ENCODE measurements at places on chromosomes 11 and 22.

DNA sequence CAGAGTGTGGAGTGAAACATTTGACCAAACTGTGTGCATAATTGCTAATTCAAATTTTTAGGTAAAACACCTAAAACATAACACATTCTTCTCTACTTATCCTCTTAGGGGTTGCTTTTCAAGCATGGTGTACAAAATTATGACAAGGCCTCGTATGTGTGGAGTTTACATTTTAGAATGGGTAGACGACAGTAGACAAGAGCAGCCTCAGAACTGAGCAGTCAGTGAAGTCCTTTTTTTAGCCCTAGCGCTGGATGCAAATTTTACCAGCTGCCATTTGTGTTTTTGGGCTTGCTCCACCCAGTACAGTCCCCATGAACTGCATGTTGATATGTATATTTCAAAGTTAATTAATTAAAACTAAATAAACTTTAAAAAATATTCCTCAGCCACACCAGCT, 64.7 kb upstream of the TOP3B start:
- no peaks in the 10 kb centered on the region for H3K36me3 ChIP-seq
- H3K27ac ChIP-seq, result no peak overlapping the region
- H3K4me3 ChIP-seq, result no peak overlapping the region
- H3K4me1 ChIP-seq, result no peaks in the 10 kb centered on the region
- DNase-seq, result no peak

DNA sequence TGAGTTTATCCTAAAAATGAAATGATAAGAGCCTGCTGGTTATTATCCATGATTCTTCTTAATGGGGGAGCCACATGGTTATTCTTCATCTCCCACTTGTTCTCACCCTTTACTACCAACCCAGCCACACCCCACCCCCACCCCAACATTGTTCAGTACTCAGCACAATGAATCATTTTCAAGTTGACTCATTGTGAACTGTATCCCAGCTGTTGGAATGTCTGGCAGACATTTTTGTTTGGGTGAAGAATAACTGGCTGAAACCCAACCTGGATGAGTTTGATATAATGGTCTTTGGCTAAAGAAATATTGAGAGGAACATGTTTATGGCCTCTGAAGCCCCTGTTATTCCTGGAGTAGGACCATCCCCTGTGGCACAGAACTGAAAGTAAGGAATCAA, 136.2 kb downstream of the ELP4 start:
- no peaks in the 10 kb centered on the region for H3K27me3 ChIP-seq
- DNase-seq, result no peak
- H3K36me3 ChIP-seq, result no peaks in the 10 kb centered on the region
- peaks cover 3% of the 10 kb centered on the region for H3K4me1 ChIP-seq

DNA sequence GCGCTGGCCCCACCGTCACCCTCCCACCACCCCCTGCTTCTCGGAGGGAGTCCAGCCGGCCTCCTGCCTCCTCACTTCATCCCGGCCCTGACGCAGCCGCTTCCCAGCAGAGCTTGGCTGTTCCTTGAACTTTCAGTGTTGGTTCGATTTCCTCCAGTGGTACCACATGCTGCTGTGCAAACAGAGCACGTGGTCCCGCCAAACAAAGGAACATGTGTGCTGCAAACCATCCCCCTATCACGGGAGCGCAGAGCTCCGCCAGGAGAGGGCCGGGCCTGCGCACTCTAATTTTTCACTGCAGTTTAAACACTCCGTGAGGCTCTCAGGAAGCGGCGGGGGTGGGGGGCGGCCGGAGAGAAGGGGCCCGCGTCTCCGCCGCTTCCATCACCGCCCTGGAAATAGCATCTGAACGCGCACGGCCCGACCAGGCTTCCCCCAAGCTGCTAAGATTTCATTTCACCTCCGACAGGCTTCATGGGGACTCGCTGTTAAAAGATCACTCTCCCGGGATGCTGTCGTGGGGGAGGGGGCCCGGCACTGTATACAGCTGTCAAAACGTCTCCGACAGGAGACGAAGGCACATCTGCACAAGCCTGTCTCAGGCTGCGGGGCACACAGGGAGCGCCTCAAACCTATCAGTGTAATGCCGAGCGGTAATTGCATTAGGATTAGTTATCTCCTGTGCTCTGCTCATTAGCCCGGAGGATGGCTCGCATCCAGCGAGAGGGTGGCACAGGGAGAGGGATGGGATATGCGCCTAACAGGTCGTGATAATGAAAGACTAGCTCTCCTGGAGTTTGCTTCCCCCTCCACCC, 269.9 kb upstream of the SORL1-AS1 start:
- H3K27ac ChIP-seq, result peak overlapping the region; percentile 63
- peaks cover 4% of the 10 kb centered on the region for H3K27me3 ChIP-seq
- no peaks in the 10 kb centered on the region for H3K36me3 ChIP-seq
- peaks cover 3% of the 10 kb centered on the region for H3K4me1 ChIP-seq
- peak overlapping the region; percentile 38 for H3K4me3 ChIP-seq
- DNase-seq, result peak; percentile 70

GRCh38 chr22:30315962-30316576, 10.7 kb downstream of the TBC1D10A start:
- H3K27ac ChIP-seq, result peak overlapping the region; percentile 42
- peaks cover 12% of the 10 kb centered on the region for H3K36me3 ChIP-seq
- H3K4me1 ChIP-seq, result peaks cover 89% of the 10 kb centered on the region
- no peak for DNase-seq
- no peak overlapping the region for H3K4me3 ChIP-seq
- H3K27me3 ChIP-seq, result no peaks in the 10 kb centered on the region

DNA sequence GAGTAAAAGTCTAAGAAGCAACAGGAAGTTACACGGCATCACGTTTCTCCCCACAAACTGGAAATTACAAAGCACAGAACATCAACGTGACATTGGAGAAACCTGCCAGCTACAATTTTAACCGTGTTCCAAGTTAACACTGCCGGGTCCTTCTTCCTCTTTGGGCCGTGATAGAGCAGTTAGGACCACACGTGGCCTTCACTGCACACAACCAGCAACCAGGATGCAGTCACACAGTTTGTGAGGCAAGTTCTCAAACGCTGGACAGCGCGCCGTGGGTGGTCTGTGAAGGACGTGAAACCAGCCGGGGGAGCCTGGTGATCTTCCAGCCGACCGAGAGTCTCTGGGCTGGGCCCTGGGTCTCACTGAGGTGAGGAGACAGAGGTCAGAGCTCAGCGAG, 14.6 kb downstream of the C11orf21 start:
- no peaks in the 10 kb centered on the region for H3K4me1 ChIP-seq
- H3K36me3 ChIP-seq, result no peaks in the 10 kb centered on the region
- no peak overlapping the region for H3K4me3 ChIP-seq
- no peak for DNase-seq
- H3K27ac ChIP-seq, result no peak overlapping the region

DNA sequence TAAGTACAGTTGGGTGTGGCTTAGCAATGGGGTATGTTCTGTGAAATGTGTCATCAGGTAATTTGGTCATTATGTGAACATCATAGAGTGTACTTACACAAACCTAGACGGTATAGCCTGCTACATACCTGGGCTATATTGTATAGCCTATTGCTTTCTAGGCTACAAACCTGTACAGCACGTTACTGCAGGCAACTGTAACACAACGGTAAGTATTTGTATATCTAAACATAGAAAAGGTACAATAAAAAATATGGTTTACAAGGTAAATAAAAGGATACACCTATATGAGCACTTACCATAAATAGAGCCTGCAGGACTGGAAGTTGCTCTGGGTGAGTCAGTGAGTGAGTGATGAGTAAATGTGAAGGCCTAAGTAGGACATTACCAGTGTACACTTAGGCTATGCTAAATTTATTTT, 73.1 kb upstream of the GDPD4 start:
- H3K36me3 ChIP-seq, result peaks cover 34% of the 10 kb centered on the region
- H3K4me3 ChIP-seq, result no peak overlapping the region
- H3K27ac ChIP-seq, result no peak overlapping the region

DNA sequence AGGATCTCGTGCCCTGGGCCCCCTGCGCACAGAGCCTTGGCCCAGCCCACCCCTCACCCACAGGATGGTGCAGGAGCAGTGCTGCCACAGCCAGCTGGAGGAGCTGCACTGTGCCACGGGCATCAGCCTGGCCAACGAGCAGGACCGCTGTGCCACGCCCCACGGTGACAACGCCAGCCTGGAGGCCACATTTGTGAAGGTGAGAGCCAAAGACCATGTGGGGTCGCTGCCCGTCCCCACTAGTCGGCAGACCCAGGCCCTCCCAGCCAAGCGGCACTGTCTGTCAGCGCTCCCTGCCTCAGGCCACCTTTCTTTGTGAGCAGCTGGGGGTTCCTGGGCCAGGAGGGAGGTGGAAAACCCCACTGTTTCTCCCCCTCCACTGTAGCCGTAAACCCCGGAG, 22.8 kb downstream of the FBLN1 start:
- peaks cover 4% of the 10 kb centered on the region for H3K4me1 ChIP-seq
- no peaks in the 10 kb centered on the region for H3K27me3 ChIP-seq

DNA sequence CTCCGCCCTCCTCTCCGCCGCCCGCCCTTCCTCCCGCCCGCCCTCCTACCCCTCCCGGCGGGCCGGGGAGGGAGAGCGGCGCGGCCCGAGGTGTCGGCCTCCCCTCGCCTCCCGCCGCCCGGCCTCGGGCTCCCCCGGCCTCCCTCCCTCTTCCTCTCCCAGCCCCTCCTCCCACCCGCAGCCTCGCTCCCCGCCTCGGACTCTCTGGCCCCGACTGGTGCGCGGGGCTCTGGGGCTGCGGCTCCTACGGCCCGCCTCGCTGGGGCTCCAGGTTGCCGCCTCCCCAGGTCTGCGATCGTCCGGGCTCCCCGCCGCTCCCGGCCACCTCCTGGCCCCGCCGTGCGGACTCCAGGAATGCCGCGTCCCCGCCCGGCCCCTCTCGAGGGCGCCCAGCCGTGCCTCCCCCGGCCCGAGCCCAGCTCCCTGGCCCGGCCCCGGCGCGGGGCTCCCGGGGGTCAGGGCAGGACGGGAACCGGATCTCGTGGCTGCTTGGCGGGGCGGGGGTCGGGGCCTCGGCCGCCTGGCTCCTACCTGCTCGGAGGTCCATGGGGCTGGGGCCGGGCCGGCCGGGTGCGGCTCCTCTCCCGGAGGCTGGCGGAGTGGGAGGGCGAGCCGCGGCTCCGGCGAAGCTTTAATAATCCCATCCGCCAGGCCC, at the start of gene CLCF1:
CLCF1 (minus strand) TSS at position 606 of the 655 bp plus-strand sequence; CDS start at position 547, 59 bp downstream.
- no peaks in the 10 kb centered on the region for H3K27me3 ChIP-seq
- H3K4me1 ChIP-seq, result peaks cover 45% of the 10 kb centered on the region
- peak within 1 kb of the TSS; percentile 73 for H3K4me3 ChIP-seq

DNA sequence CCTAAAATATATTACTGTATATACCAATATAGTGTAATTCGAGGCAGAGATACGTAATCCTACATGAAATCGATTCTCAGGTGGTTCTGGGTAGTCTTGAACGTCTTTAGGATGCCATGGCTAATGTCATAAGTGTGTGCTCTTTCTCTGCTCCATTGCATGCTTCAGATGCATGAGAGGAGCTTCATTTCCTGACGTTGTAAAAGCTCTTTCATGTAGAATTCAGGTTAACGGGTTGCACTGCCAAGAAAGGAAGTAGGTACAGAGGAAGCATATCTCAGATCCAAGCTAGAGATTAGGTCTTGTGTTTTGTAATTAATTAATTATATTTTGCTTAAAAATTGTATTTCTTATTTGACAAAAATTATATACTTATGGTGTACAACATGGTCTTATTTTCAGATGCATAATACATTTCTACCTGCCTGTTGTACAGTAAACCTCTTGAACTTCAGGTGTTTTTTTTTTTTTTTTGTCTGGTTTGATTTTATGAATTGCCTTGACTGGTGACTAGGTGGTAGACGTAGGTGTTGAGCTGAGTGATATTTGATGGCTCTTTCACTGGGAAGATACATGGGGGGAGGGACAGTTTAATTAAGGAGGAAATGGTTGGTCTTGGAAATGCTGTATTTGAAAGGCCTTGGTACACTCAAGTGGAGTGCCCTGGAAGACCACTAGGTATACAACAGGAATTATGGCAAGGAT, 9.3 kb downstream of the NUP50 start:
- no peaks in the 10 kb centered on the region for H3K4me1 ChIP-seq
- H3K36me3 ChIP-seq, result peaks cover 97% of the 10 kb centered on the region
- H3K4me3 ChIP-seq, result no peak overlapping the region

DNA sequence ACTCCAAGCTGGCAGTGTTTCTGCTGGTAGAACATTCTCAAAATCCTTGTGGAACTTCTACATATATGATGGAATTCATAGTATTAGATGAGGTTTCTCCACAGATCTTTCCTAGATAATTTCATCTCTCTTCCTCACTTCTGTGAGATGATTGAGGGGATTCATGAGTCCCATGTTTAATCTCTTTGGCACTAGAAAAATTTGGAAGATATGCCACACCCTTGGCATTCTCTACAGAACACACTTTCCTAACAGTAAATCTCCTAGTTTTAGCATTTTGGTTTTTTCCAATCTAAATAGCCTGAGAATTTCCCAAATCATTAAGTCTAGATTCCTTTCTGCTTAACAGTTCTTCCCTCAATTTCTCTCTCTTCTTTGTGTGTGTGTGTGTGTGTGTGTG, 35.3 kb downstream of the MED15 start:
- H3K36me3 ChIP-seq, result peaks cover 40% of the 10 kb centered on the region
- H3K27me3 ChIP-seq, result no peaks in the 10 kb centered on the region
- DNase-seq, result no peak

DNA sequence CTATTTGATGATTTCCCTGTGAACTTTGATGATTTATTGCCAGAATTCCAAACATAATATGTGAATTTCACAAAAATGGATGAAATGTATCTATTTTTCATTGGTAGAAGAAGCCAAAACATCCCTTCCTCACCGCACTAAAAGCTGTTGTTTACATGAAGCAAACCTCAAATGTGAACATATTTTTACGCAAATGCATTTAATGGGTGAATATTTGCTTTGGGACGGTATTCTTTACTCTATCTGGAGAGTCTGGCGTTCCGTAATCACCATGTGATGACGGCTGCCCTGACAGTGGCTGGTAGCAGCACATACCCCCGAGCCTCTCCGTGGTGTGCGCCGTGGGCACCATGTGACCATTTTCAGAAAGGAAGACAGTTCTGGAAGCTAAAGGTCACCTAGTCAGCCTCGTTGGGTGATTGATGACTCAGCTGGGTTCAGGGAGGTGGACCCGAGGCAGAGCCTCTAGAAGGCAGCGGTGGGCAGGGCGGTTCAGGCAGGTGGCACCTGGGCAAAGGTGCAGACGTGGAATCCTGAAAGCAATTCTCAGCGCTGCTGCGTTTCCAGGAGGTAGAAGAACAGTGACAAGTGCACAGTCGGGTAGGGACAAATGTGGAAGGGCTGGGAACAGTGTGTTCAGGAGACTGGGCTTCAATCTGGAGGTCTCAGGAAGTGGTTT, 45.3 kb downstream of the PPARA start:
- DNase-seq, result no peak
- H3K27me3 ChIP-seq, result no peaks in the 10 kb centered on the region
- no peak overlapping the region for H3K27ac ChIP-seq
- H3K4me3 ChIP-seq, result no peak overlapping the region

- H3K4me1 ChIP-seq, result peaks cover 37% of the 10 kb centered on the region
- no peaks in the 10 kb centered on the region for H3K27me3 ChIP-seq
- peaks cover 7% of the 10 kb centered on the region for H3K36me3 ChIP-seq
- H3K27ac ChIP-seq, result no peak overlapping the region
- no peak for DNase-seq
- peak overlapping the region; percentile 75 for H3K4me3 ChIP-seq
Observed at GRCh38 chr22:30607939-30608338, 965 bp downstream of the TCN2 start.

All from upper lobe of right lung (tissue), 1 donor.